ENCODE measurements at places on chromosomes 3 and 15.

DNA sequence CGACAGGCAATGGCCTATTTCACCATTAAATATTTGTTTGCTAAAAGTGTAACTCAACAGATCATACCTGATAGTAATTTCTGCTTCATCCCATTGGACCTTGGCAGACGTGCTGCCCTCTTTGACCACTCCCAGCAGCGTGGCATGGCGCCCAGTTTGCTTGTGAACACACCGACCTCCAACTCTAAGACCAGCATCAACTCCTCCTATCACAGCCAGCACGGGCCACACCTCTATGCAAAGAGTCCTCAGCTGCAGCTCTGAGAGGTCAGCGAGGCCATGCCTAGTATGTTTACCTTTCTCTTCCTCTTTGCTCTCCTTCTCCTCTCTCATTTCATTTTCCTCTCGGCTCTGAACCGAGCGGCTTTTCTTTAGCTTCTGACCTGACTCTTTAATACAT, 80.6 kb downstream of the FBXL22 start:
- no peak for DNase-seq

- DNase-seq = no peak
Observed at GRCh38 chr15:34262362-34262761, 37.5 kb downstream of the EMC4 start.

DNA sequence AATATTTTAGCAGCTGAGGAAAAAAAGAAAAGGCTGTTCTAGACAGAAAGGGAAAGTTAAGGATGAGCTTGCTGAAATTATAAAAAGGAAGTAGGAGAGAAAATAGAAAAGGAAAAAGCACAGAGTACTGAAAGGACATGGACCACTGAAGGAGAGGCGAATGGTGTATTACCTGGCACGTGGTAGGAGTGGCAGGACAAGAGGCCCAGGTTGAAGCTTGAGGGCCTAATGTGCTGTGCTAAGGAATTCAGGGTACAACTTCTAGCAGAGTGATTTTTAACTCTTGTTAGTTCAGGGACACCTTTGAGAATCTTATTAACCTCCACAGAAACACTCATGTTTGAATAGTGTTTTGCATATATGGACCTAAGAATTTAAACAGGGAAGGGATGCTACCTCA, 60.0 kb upstream of the CRTC3 start:
- DNase-seq = no peak

DNA sequence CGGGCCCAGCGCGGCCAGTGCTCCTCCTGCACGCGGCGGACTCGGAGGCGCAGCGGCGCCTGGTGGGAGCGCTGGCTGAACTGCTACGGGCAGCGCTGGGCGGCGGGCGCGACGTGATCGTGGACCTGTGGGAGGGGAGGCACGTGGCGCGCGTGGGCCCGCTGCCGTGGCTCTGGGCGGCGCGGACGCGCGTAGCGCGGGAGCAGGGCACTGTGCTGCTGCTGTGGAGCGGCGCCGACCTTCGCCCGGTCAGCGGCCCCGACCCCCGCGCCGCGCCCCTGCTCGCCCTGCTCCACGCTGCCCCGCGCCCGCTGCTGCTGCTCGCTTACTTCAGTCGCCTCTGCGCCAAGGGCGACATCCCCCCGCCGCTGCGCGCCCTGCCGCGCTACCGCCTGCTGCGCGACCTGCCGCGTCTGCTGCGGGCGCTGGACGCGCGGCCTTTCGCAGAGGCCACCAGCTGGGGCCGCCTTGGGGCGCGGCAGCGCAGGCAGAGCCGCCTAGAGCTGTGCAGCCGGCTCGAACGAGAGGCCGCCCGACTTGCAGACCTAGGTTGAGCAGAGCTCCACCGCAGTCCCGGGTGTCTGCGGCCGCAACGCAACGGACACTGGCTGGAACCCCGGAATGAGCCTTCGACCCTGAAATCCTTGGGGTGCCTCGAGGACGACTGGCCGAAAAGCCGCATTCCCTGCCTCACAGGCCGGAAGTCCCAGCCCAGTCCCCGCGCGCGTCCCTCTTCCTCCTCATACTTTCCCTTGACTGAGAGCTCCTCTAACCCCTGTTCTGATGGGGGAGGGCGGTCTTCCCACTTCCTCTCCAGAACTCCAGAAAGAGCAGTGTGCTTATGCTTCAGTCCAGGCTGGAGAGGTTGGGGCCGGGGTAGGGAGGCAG, 1.4 kb upstream of the IL17RC start:
- no peak for DNase-seq

DNA sequence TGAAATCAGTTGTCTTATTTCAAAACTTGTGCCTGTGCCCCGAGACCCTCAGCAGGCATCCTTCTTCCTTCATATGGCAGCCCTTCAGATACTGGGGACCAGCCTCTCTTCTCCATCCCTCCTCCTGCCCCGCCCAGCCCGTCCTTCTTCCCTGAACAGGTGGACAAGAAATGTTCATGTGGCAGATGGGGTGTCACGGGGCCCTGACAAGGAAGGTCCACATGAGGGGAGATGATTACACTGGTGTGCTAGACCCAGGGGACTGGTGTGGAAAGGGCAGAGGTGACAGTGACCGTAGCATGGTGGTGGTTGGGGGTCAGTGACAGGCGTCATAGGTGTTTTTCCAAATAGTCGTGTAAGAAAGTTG, 150.9 kb downstream of the CHDH start:
- no peak for DNase-seq

GRCh38 chr3:53643757-53644156, 149.3 kb downstream of the CACNA1D start:
- no peak for DNase-seq

DNA sequence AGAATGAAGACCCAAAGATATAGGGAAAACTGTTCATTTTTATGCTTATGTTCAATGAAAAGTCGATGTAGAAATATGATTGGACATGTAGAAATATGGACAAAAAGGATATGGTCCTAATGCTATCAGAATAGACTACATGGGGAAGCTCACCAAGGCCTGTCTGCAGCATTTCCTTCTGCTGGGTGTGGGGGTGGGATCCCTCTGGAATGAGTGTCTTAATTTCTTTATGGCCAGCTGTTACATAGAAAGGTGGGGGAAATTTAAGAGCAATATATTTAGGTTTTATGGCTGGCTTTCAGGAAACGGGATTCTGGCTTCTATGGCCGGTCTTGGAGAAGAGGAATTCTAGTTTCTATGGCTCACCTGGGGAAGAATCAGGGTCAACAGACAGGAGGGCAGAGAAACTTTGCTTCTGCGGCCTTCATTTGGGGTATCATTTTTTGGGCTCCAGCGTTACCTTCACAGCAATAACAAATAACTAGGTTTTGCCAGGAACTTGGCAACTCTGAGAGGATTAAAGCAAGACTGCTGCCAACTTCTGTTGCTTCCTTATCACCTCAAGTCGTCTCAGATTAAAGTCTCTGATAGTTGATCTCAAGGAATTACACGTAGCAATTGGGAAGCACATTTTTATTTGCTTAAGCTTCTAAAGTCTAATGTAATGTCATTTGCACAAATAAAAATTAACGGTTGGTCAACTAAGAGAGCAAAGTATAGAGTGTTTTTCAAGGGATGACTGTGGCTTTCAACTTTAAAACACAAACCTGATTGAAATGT, 57.0 kb upstream of the GATM start:
- DNase-seq = no peak

GRCh38 chr3:72658466-72659100, 189.7 kb downstream of the SHQ1 start:
- no peak for DNase-seq

GRCh38 chr3:194705227-194705626, 19.5 kb downstream of the FAM43A start:
- no peak for DNase-seq

DNA sequence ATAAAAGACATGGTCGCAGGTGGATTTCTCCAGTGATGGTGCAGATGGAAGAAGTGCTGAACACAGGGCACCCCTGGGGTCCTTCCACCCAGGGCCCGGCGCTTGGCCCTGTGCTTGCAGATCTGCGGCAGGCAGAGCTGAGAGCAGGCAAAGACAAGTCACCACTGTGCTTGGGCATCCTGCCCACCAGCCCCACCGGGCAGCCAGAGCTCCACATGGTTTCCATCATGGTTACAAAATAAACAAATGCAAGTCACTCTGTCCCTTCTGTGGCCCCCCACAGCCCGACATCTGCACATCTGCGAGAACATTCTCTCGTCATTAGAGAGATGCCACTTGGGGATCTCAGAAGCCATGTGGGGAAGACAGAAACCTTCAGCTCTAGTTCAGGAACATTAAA, 37.6 kb upstream of the SFMBT1 start:
- DNase-seq = no peak

- no peak for DNase-seq
Observed at GRCh38 chr15:88513195-88513594, 33.3 kb downstream of the DET1 start.

DNA sequence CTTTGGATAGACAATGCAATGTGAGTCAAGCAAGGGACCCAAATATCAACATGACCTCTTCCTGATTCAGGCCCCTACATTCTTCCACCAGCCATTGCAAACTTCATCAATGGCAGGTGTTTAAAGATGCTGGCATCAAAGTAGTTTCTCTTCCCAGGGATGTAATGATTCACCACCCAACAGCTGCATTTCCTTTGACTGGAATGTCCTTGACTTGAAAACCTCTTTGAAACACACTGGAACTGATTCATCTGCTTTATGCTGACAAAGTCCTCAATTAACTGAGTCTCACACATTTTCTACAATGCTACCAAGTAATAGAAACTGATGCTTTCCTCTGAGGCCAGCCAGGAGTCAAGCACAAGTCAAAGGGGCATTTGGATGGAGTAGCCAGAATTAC, 385.5 kb downstream of the GBE1 start:
- DNase-seq = no peak

GRCh38 chr3:138768946-138769345, 65.8 kb downstream of the PIK3CB start:
- DNase-seq = no peak

- no peak for DNase-seq
Observed at GRCh38 chr15:74046275-74046674, 36.1 kb downstream of the GOLGA6A start.

- DNase-seq = no peak
Observed at GRCh38 chr15:74621546-74621920, 5.9 kb downstream of the CLK3 start.

- no peak for DNase-seq
Observed at GRCh38 chr15:99895189-99895955, 162.1 kb upstream of the LYSMD4 start.

- DNase-seq = no peak
Observed at GRCh38 chr15:27545494-27546255, 553.4 kb downstream of the OCA2 start.

GRCh38 chr3:134394380-134394779, 20.1 kb upstream of the AMOTL2 start:
- DNase-seq = no peak
